ENCODE measurements at places on chromosomes 7 and 10.

DNA sequence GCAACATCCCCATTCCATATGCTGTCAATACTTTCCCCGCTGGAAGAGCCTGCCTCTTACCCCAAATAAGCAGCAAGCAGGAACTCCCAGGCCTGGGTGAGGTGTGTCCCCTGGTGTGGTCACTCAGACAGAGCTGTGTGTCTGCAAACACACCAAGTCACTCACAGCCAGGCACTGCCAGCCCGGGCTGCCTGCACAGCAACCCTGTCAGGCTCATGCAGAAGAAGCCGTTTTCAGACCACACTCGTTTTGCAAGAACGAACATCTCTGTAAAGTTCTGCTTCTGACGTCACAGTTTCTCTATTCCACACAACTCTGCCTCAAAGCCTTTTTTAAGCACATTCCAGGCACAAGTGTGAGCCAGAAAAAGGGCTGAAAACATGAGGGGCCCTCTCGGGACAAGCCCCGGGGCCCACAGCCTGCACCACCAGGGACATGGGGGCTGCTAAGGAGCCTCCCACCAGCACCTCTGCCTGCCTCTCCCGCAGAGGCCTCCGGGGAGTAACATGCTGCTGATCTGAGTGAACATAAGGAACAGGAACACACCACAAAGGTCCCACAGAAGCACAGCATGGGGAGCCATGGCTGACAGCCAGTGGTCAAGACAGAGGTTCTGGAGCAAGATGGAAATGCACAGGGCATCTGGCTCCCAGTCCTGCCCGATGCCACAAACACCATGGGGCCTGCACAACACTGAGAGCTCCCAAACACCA lies 11.4 kb downstream of the PTPRN2 start:
- DNase-seq: no peak

- no peak for DNase-seq
Observed at GRCh38 chr7:4880218-4880617, 3.3 kb downstream of the RADIL start.

DNA sequence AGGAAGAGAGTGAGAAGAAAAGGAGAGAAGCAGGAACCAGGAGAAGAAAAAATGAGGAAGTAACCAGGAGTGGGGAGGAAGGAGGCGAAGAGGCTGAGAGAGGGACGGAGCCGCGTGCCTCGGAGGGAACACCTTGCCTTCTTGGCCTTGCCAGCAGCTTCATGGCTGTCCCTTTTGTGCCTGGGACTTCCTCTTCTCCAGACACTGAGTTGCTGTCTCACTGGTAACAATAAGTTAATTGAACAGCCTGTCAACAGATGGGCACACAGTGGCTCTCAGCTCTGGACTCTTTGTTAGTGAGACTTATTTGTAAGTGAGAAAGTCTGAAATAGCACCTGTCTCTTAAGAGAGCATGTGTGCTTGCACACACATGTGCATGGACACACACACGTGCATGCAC lies 83.2 kb downstream of the GATA3 start:
- no peak for DNase-seq

DNA sequence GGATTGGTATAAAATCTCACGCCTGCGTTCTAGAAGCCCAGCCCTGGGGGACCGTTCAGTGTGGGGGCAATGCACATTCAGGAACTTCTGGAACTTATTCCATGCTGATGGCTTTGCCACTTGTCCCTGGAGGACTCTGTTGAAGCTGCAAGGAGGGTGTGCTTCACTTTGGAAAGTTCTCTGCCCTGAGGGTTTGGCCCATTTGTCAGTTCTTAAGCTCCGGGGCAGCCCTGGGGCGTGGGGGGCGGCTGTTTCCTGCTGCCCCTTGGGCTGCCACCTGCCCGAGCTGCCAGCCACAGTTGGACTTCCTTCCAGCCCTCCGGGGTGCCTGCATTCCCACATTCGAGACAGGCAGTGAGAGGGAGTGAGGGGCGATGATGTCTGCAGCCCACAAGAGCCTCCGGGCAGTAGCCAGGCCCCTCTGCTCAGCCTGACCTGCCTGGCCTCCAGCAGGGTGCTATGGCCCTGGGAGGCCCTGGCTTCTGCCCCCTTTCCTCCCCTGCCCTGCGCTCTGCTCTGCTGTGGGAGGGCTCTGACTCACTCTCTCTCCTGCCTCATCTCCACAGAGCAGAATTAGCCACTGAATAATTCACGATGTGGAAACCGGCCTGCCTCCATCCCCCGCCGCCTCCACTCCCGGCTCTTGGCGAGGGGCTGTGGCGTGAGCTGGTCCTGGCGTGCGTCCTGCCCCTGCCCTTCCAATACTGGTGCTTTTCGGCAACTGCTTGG lies 1.9 kb downstream of the TTYH3 start:
- no peak for DNase-seq

DNA sequence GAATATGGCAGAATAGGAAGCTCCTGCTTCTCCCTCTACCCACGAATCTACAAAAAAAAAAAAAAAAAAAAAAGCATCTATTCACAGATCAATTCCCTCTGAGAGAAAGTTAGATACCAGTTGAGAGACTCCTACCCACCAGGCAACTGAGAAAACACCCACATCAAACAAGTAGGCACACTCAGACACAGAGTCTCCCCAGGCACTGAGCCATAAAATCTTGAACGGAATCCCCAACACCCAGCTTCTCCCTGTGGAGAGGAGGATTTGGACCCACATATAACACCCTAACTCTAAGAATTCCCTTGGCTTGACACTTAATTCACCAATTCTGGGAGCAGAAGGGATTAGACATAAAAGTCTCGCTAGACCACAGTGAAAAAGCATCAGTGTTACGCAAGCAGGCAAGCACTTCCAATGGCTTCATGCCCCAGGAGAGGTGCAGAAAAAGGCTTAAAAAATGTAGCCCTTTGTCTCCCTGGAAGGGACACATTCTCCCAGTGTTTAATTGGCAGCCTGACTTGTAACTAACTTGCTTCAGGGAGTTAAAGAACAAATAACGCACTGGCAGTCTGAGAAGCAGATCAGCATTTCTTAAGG lies 192.2 kb downstream of the ELAPOR2 start:
- no peak for DNase-seq

DNA sequence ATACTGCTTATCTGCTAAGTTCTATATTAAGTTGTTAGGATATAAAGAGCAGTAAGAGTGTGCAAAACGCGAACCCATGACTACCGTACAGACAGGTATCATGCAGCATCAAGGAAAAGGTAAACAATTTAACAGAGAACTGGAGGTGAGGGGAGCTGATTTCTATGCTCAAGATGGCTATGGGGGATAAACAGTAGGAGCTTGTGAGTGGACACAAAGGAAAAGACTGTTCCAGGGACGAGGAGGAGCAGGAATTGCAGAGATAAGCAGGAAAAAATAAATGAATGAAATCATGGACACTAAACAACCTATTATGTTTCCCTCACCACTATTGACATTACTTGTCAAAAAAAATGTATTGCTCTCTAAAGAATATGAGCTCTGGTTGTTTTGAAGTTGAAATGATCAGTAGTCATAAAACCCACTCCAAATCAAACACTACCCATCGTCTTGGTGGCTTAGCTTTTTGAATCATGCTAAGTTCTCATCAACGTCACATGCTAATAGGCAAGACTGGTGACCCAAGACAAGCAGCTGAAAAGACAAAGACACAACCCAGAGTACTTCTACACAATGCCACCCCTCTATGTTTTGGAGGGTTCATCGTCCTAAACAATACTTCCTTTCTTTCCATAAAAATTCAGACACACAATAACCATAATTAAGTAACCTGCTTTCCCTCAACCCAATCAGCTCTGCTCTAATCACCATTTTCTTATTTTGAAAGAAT lies 102.7 kb downstream of the NRP1 start:
- no peak for DNase-seq

DNA sequence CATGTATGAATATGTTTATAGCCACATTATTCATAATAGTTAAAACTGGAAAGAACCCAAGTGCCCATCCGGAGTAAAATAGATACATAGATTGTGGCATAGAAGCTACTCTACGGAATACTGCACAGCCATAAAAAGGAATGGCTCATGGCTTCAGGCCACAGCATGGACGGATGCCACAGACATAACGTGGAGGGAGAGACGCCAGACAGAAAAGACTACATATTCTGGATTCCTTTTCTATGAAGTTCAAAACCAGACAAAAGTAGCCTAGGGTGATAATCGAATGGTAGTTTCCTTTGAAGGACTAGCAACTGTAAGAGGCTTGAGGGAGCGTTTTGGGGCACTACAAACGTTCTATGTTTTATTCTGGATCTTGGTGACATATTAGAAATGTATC lies 58.9 kb upstream of the FOXI2 start:
- no peak for DNase-seq

DNA sequence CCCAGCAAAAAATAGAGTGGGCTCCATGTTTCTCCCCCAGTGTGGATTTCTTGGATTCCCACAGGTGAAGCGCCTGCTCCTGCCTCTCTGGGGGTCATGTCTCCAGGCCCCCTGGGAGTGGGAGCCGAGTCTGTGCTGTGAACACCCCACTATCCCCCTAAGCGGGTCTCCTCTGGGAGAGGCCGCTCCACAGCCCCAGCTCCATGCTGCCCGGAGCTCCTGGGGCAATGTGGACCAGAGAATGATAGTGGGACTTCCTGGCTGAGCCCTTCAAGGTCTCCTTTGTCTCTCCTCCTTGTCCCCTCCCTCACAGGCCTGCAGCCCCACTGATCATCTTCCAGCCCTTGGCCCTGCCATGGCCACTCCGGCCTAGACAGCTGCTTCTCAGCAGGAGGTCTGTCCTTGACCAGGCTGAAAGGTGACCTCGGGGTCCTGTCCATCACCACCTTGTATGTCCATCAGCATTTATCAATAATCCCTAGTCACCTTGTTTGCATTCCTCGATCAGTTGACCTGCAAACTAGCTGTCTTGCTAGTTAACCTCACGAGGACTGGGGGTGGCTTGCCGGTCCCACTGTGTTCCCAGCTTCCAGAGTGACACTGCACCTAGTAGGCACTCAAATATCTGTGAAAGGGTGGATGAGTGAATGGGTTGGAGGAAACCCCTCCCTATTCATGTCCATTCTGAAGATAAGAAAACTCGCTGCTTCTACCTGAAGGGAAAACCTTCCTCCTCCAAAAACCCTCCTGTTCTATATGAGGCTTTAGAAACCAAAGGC lies 776 bp upstream of the CALML3 start:
- DNase-seq: no peak

DNA sequence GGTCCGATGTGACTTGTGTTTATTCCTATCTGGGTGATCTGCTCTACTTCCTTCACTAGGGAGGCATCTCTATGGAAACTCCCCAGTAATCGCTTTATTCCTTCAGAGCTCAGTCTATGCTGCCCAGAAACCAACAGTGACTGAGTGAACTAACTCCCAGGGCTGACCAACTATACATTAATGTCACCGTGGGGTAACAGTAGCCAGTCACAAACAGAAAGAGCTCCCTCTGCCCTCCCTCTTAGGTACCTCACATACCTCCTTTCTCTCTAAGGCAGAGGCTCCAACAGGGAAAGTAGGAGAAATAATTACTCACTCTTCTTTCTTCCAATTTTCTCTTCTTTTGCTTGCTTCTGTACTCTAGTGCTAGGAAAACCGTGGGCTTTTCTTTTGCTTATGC lies 855.0 kb downstream of the REEP3 start:
- DNase-seq: no peak

DNA sequence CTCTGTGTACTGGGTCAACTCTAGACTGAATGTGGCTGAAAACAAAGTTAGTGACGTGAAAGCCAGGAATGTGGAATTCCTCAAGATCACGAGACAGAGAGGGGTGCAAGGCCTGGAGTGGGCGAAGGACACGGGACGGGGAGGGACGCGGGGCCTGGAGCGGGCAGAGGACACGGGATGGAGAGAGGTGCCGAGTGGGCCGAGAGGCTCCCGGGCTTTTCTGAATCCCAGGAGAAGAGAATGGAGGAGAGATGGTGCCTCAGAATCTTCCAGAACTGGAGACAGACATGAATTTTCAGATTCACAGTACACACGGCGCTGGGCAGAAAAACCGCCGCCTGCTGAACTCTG lies 50.6 kb upstream of the PRKAR1B start:
- DNase-seq: no peak

GRCh38 chr7:32037650-32038198 lies 32.5 kb downstream of the PDE1C start:
- DNase-seq: no peak

DNA sequence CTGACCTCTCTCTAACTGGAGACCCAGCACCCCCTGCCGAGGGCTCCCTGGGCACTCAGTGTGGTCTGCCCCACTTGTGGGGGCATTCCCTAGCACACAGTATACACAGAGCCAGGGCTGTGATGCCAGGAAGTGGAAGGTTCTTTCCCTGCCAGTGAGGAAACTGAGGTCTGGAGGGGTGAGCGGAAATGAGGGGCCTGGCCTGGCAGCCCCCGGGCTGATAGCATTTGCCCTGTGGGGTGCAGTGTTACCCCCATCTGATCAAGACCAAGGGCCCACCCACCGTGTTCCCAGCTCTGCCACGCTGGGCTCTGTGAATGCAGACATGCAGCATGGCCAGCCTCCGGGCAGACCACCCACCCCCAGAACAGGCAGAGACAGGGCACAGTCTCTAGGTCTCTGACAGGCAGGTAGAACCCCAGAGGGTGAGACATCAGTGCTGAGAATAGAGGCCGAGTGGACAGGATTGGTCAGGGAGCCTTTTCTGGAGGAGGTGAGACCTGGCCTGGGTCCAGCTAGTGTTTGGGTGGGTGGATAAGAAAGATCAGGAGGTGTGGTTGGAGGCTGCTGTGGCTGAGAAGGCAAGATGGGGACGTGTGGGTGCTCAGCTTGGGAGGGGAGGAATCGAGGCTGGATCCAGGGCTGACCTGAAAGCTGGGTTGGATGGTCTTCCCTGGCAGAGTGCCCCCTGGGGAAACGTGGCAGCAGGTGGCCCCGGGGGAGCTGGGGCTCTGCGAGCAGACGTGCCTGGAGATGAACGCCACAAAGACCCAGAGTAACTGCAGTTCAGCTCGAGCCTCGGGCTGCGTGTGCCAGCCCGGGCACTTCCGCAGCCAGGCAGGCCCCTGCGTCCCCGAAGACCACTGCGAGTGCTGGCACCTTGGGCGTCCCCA lies 10.8 kb upstream of the ZNF862 start:
- DNase-seq: no peak

- no peak for DNase-seq
Observed at GRCh38 chr10:126618466-126618865, 52.0 kb downstream of the C10orf90 start.

GRCh38 chr7:2106924-2107323 lies 125.8 kb downstream of the MAD1L1 start:
- DNase-seq: no peak

DNA sequence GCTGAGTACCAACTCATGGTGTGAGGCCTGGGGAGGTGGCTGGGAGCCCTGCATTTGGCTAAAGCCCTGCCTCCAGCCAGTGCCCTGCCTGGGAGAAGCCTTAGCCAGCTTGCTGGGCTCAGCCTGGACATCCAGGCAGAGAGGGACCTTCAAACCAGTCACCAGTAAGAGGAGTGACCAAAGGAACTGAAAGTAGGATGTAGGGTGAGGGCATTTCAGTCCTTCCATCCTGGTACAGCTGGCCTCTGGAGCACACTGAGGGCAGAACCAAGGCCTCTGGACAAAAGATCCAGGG lies 124.8 kb downstream of the ADCY1 start:
- DNase-seq: no peak
